Peyer's patch (tissue), 4 donors: ENCODE measurements at places on chromosomes 2 and 18.

DNA sequence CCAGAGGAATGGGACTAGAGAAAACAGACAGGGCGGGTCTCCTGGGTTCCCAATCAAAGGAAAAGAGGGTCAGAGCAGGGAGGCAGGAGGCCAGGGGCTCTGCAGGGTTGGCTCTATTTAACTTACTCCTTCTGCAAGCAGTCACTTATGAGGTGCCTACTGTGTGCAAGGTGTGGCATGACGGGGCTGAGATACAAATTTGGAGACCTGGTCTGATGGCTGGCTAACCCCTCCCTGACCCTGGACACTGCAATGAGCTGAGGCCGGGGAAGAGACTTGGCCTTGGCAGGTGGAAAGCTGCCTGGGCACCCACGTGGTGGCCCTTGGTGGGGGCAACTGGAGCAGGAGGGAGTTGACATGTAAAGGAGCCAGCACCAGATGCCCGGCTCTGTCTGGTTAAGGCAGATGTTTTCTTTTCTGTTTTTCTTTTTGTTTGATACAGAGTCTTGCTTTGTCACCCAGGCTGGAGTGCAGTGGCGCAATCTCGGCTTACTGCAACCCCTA, 148.5 kb upstream of the GATA6 start:
- DNase-seq, result no peak

GRCh38 chr2:72024451-72025175, 123.0 kb downstream of the CYP26B1 start:
- no peak for DNase-seq

- no peak for DNase-seq
These were observed 829.1 kb upstream of the CNTNAP5 start for GRCh38 chr2:123195957-123196356.

DNA sequence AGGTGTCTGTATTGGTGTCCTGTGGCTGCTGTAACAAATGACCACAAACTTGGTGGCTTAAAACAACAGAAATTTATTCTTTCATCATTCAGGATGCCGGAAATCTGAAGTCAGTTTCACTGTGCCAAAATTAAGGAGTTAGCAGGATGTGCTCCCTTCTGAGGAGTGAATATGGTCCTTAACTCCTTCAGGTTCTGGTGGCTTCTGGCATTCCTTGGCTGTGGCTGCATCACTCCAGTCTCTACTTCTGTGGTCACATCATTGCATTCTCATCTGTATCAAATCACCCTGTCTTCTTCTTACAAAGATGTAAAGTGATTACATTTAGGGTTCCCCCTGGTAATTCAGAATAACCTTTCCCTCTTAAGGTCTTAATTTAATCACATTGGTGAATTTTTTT, 12.6 kb downstream of the GPD2 start:
- no peak for DNase-seq

GRCh38 chr18:54109131-54109683, 115.3 kb downstream of the MBD2 start:
- DNase-seq, result no peak

DNA sequence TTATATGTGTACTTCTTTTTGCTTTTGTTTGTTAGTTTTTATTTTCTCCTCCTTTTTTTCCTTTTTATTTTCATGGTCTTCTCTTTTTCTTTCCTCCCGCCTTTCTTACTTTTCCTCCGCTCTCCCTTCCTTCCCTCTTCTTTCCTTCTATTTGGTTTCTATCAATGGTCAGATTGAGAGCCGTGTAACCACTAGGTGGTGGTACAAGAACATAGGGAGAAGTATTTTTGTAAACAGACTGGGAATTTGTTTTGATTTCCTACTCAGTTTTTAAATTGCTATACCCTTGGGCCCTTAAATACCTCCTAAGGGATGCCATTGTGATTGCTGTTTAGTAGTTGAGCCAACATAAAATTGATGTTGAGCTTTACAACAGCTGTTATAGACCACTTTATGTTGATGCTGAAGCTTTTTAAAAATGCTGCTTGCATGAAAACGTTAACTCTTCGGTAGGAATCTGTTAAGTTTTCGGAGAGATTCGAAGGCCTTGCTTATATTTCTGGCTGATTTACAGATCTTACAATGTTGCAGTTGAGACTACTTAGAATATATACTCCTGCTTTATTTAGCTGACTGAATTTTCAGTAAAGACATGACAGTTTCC, 124.2 kb downstream of the UBE2E3 start:
- DNase-seq, result no peak

DNA sequence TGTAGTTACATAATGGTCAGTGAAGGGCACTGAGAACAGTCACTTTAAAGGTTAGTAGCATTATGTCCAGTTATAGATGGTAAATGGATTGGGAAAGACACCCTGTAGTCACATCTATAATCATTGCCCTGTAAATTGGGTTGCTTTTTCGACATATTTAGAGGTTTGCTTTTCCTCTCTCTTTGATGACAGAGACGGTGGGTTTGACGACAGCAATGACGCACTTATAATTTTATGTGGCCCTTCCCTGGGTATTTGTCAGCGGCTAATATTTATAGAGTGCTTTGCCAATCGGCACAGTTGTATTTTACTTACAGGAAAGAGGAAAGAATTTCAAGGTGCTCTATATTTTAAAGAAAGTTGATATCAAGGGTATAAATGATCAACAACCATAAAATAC, 2.8 kb downstream of the CPS1 start:
- DNase-seq, result no peak

DNA sequence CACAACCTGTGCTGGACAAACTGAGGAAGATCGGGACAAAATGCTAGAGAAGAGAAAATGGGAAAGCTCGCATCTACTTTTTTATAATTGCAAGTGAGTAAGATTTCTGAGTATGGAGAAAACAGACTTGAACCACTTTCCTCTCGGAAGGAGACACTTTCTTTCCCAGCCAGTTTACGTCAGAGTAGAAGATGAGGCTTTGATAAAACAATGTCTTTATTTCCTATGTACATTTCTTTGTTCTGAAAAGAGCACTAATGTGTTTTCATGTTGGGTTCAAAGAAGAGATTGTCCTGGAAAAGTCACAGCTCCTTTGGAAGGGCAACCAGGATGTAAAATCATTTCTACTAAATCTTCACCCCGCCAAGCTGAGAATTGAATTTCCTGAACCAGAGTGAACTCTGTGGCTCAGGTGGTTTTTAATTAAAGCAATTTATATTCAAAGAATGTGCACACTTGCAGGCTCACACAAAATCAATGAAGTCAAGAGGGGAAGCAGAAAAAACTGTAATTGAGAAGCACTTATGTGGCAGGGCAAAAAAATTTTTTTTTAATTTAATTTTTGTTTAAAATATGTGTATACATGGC, 23.4 kb upstream of the ITGA6 start:
- no peak for DNase-seq

- no peak for DNase-seq
These were observed 342.7 kb downstream of the RND3 start for GRCh38 chr2:150144546-150145298.

- no peak for DNase-seq
These were observed 42.8 kb downstream of the ITSN2 start for GRCh38 chr2:24317491-24317920.

DNA sequence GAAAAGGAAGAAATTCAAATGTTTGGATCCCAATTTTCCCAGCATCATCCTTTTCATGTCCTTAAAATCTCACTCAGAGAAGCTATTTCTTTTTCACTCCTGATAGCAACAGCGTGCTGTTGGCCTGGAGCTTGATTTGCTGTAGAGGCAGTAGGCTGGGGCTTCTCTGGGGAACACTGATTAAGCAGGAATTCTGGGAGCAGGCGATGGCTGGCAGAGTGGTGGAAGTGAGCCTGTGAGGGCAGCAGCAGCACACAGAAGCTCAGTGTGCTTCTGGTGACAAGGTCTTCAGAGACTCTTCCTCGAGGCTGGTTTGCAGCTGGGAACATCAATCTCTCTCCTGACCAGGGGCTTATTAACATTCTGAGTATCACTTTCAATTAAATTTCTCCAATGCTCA, 284.6 kb downstream of the DPP10 start:
- DNase-seq, result no peak

GRCh38 chr18:9417073-9417851, 58.1 kb upstream of the RALBP1 start:
- DNase-seq, result no peak

DNA sequence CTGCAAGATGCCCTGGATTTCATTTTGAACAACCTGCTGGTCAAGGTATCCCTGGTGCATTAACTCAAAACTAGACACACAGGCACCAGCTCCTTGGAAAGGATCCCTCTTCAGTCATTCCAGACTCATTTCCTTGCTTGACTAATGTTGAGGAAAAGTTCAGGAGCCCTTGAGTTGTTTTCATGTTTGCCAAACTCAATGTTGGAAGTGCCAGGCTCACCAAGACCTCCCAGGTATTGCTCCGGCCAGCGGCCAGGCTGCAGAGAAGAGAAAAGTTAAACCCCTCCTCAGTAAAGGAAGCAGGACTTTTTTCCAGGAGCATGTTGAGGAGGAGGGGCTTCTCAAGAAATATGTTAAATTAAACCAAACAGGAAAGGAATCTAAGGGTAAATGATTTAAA, 42.7 kb downstream of the TGIF1 start:
- DNase-seq, result no peak

DNA sequence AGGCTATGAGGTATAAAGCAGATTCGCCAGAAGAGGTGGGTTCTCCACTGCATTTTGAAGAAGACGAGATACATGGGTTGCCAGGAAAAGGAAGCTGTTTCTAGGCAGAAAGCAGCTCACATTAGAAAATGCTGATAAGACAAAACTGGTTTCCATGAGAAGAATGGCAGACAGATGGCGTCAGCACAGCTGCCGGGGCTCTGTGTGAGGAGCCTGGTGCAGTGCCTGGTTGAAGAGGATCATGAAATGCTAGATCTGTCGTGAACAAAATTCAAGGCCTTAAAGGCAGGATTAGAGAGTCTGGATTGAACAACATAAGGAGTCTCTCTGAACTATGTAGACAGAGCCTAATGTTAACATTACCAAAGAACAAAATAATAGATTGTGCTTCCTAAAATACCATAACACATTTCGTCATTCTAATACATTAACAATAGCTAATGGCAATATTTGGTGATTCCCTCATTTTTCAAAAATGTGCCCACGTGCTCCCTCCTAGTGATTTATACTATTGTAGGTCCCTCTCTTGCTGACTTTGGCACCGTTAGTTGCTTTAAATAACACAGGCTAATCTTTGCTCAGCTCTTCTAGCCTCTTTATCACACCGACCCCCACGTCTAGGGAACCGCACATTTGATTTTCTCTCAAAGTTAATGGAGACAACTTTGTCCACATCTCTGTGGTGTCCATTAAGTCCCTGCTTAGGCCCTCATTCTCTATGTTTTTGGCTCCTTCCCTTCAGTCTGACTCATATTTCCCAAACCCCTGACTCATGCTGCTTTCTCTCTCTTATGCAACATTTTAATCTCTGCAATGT, 38.2 kb downstream of the EFEMP1 start:
- DNase-seq, result no peak

GRCh38 chr2:199847181-199847864, 3.7 kb downstream of the FTCDNL1 start:
- no peak for DNase-seq

GRCh38 chr2:3430172-3430571, 50.7 kb downstream of the TRAPPC12 start:
- DNase-seq, result no peak

- no peak for DNase-seq
These were observed 20.8 kb downstream of the TNFRSF11A start for GRCh38 chr18:62345909-62346308.

GRCh38 chr2:225694664-225695063, 295.2 kb downstream of the NYAP2 start:
- no peak for DNase-seq

DNA sequence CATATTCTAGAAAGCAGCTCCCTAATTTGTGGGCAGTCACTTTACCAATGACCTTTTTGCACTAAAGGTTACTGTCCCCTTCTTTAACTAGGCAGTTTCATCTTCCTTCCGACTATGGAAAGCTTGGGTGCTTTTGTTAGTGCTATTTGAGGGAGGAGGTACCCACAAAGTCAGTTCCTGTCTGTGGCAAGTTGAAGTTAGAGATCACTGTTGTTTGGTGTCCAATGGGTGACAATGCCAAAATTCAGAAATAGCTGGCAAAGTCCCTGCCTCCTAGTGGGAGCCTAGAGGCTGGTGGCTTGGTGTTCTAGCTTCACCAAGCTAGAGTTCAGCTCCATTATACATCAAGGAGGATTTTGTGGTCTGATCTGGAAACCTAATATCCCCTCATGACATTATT, 87.1 kb upstream of the PNPT1 start:
- no peak for DNase-seq

GRCh38 chr2:169741-170140, 94.1 kb downstream of the SH3YL1 start:
- DNase-seq, result no peak

DNA sequence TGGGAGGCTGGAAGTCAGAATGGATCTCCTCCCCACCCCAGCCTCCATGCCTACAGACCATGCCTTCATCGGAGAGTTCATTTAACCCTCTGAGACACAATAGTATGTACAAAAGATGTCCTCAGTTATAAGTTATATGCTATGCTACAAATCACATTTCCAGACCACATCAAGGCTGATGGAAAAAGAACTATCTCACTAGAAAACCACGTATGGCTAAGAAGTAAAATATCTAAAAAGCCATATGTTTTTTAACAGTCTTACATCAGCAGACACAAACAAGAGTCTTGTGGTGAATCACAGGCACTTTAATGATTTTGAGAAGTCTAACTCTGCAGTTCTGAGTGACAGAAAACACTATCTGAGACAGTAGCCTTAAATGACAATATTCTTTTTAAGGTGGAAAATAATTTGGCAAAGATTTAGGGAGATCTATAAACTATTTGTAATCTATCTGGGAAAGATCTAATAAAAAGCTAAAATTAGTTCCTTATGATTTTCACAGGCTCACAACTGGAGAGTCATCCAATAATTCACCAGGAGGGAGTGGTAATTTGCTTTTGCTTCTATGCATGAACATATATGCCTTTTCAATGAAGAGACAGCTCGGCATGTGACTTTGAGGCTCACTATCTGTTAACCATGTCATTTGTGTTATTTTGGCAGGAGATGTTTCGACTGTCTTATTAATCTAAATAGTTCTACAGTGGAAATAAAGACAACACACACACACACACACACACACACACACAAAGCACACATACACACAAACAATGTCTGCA, 197.5 kb downstream of the IRS1 start:
- no peak for DNase-seq

GRCh38 chr2:134919341-134920210, 954 bp downstream of the CCNT2 start:
- no peak for DNase-seq

- no peak for DNase-seq
These were observed 143.9 kb downstream of the SS18 start for GRCh38 chr18:25946540-25946939.

GRCh38 chr2:220753486-220753885, 818.6 kb downstream of the EPHA4 start:
- DNase-seq, result no peak

DNA sequence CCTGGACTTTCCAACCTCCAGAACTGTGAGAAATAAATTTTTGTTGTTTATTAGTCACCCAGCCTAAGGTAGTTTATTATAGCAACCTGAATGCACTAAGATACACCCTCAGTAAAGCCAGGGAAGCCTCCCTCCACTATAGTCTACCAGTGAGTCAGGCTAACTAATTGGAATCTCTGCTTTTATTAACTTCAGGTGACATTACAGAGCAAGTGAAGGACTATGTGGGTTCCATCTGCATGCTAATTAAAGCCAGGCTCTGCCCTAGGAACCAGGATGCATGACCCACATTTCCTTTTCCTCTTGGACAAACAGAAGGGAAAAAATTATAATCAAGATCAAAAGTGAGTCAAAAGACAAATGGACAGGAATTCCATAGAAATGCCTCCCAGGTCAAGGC, 56.1 kb downstream of the ZC3H8 start:
- DNase-seq, result no peak

- peak; percentile 67 for DNase-seq
These were observed 483 bp downstream of the OSBPL6 start for GRCh38 chr2:178194600-178195389.
